C1 segment of cervical spinal cord (tissue), 14 donors: ENCODE measurements at places on chromosomes 7 and 10.

- DNase-seq = no peak
Measured at GRCh38 chr7:2360796-2361195, 6.2 kb downstream of the EIF3B start.

DNA sequence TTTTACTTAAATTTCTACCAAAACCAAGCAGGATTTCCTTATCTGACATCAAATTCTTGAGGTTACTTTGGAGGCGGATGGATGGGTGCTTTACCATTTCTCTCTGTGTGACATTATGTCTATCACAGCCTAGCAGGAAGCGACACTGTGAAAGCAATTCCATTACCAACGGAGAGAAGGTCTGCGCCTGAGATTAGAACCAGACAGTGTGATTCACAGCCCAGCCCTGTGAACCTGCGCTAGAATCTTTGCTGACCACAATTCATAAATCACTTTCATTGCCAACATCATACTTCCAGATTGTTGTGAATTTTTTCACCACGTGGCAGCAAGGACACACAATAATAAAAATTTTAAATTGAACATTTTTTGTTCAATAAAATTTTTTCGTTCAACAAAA, 126.5 kb downstream of the CUBN start:
- DNase-seq = no peak

- DNase-seq = no peak
Measured at GRCh38 chr7:120472892-120473291, 199.9 kb downstream of the KCND2 start.

GRCh38 chr10:28386503-28386868, 83.6 kb upstream of the MPP7 start:
- no peak for DNase-seq

DNA sequence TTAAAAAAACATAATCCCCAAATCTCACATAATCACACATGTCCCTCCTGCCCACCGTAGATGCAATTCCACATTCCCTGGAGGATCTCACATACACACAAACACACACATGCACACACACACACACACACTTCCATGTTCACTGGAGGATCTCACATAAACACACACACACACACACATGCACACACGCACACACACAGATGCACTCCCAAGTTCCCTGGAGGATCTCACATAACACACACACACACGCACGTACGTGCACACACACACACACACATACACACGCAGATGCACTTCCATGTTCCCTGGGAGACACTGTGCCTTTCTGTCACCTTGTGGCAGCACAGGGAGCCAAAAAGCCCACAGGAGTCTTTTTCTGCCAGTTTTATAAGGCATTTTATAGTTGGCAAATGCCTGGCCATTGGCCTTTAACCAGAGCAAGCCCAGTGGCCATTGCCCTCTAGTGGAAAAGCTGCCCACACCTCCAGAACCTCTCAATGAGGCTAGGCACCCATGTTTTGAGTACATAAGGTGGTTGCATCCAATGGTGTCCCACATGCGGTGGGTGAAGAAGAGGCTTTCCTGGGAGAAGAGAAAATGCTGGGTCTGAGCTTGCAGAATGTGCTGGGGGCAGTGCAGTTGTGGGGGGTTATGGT, 115.4 kb upstream of the ACBD5 start:
- no peak for DNase-seq

GRCh38 chr7:3956949-3957348, 655.9 kb downstream of the SDK1 start:
- DNase-seq = no peak

GRCh38 chr7:12570534-12571461, at the start of gene SCIN:
TSS of gene SCIN (plus strand) at chr7:12570720. CDS start at chr7:12570787, 67 bp downstream.
- DNase-seq = peak; percentile 35

GRCh38 chr7:158828133-158829020, 932 bp downstream of the ESYT2 start:
- DNase-seq = peak; percentile 14

GRCh38 chr7:88635149-88635548, 124.4 kb upstream of the ZNF804B start:
- DNase-seq = no peak

DNA sequence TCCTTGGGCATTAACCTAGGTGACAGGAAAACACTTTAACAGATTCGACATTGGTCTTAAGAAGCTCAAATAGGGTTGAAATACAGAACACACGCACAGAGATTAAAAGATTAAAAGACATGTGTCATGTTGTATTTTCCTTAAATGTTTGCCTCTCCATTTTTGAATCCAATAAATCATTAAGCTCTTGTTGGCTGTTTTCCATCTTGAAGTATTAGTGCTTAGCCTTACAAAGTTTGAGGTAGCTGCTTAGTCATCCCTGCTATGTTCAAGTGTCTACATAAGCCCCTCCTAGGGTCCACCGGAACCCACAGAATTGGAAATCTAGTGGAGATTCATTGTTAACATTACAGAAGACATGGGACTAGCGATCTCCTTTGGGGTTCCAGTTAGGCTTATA, 12.7 kb upstream of the GJD4 start:
- no peak for DNase-seq

GRCh38 chr7:112361154-112361553, 89.1 kb upstream of the IFRD1 start:
- no peak for DNase-seq

DNA sequence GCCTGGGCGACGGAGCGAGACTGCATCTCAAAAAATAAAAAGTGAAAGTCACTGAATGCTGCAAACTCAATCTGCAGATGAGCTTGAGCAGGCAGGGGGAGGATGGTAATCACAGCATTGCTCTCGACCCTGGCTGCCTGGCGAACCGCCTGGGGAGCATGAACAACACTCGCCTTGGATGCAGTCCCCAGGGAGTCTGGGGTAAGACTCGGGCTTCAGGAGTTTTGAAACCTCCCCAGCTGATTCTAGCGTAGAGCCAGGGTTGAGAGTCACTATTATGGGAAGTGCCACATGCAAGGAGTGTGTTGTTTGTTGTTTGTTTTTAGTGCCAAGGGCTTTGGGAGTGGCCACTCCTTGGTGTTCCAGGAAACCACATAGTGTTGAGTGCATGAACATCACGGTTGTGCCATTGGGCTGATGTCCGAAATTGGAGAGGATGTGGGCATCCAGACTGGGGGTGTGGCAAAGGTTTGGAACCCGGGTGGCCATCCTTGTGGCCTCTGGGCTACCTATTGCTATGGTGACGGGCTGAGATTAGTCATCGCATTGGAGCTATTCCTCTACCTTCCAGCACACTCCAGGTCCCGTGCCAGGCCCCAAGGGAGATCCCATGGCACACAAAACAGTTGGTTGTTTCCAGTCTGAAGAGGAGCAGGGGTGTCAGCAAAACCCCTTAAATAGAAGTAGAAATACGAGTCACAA, 92.6 kb downstream of the RGS10 start:
- no peak for DNase-seq

DNA sequence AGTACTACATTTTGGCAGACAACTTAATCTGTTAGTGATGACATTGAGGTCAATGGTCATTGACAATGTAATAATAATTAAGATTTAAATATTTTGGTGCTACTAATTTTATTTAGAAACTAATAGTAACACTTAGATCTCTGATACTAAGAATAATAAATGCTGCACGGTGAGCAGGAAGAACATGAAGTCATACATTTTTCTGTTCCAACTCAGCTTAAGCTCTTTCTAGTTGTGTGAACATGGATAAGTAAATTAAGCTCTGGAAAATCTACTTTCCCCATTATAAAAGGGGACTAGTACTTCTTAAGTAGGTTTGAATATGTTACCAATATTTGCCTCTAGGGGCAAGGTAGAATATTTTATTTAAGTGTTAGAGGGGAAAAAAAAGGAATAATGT, 65.9 kb upstream of the MEOX2 start:
- no peak for DNase-seq

DNA sequence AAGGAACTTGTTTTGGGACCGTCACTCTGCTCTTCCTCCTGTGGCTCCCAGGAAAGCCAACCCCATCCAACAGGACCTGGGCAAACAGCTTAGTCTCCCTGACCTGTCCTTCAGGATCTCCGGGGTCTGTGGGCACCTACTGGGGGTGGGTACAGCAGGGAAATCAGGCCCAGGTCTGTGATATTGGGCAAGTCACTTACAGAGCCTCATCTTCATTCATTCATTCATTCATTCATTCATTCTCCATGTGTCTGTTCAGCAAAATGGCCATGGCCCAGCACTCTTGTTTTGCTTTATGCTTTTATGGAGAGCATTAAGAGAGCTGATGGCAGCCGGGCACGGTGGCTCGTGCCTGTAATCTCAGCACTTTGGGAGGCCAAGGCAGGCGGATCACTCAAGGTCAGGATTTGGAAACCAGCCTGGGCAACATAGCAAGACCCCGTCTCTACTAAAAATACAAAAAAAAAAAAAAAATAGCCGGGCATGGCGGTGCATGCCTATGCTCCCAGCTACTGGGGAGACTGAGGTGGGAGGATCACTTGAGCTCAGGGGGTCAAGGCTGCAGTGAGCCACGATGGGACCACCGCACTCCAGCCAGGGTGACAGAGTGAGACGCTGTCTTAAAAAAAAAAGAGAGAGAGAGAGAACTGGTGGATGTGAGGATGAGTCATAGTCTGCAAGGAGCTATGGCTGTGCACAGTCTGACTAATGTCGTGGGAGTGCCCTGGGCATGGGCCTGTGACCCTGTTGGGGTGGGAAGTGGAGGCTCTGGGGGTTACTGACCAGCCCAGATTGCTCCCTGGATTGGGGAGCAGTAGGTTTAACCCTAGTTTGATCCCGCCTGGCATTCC, 54.3 kb downstream of the CLIP2 start:
- no peak for DNase-seq

- no peak for DNase-seq
Measured at GRCh38 chr7:72275382-72276070, 136.6 kb downstream of the CALN1 start.

- no peak for DNase-seq
Measured at GRCh38 chr7:1672851-1673486, 2.9 kb downstream of the ELFN1 start.

DNA sequence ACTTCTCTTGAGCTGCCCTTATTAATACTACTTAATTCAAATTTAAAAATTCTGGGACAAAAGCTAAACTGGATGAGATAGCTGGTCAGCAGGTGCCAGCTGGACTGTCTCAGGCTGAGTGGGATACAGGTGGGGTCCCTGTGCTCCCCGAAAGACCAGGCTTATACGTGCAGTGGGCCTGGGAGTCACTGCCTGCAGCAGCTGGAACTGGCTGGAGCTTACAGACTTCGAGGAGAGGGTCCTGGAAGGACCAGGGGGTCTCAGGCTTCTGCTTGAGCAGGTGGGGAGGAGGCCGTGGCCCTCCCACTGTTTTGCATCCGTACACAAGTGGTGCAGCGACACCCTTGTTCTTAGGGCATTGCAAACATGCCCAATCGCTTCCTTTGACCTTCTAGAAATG, 203.7 kb downstream of the GLRX3 start:
- no peak for DNase-seq

GRCh38 chr10:110214371-110214826, 7.0 kb downstream of the MXI1 start:
- peak; percentile 24 for DNase-seq

- no peak for DNase-seq
Measured at GRCh38 chr7:36045830-36046341, 107.2 kb upstream of the EEPD1 start.

- no peak for DNase-seq
Measured at GRCh38 chr7:90825779-90826178, 229.7 kb downstream of the CDK14 start.

- no peak for DNase-seq
Measured at GRCh38 chr10:120460776-120461175, 3.7 kb downstream of the PLPP4 start.

- DNase-seq = no peak
Measured at GRCh38 chr10:76309741-76310587, 878.5 kb downstream of the LRMDA start.

- DNase-seq = no peak
Measured at GRCh38 chr10:32454148-32454547, 8.2 kb downstream of the CCDC7 start.

DNA sequence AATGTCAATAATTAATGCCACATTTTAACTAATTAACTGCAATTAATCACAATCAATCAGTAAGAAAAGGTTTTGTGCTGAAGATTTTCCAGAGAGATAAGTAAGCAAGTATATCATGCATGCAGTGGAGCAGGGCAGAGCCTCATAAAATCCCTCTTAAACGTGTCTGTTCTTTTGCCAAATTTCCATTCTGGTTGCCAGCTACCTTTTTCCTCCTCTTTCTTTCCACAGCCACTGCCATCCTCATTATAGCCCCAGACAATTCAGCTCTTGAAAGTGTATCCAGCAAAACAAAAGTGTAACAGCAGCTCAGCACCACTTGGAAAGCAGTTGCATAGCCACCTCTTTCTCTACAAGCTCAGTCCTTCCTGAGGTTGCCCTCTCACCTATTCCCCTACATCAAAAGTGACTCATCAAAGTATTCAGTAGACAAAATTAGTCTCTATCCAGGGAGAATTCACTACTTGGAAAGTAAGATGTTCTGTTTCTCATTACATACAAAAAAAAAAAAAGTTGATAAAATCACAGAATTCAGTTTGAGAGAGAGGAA, 26.9 kb upstream of the EPHB6 start:
- no peak for DNase-seq

DNA sequence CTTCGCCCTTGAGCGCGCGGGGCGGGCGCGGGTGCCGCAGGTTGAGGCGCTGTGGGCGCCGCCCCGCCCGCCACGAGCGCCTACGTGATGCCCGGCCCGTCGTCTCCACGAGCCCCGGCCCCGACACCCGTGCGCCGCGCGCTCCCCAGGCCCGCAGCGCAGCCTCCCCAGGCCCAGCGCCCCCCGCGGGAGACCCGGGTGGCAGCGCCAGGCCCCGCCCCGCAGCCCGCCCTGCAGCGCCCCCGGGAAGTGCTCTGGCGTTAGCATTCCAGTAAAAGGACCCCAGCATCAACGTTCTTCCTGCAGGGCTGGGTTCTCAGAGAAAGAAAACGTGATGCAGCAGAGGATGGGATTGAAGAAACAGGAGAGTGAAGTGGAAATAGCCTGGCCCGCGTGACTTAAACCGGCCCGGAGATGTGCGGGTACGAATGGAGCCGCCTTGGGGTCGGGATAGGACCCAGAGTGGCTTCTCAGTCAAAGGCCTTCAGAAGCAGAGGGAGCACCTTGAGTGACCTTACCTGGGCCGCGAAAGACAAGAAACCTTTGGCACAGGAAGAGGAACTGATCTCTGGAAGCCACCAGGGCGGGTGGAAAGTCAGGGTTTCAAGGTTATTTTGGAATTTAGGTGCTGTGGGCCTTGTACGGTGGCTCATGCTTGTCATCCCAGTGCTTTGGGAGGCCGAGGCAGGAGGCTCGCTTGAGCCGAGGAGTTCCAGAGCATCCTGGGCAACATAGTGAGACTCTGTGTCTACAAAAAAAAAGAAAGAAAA, 1.8 kb downstream of the PFKP start:
- no peak for DNase-seq

GRCh38 chr7:152894295-152895170, 135.0 kb downstream of the ACTR3B start:
- DNase-seq = peak; percentile 1

- no peak for DNase-seq
Measured at GRCh38 chr7:138299066-138299465, 161.0 kb upstream of the TRIM24 start.
